ENCODE measurements at places on chromosomes 6 and 20. TPM values are rescaled to one million over a fixed set of nuclear protein-coding genes. Genes with fewer than 3 reads are reported as not detected.

CDKAL1 gene
- 23.0 TPM for total RNA-seq

BMP6 gene
- total RNA-seq: 0.45 TPM

ASIP gene
- not detected for total RNA-seq

CST1 gene
- not detected for total RNA-seq

KCNK5 gene
- 0.78 TPM for total RNA-seq

DNA sequence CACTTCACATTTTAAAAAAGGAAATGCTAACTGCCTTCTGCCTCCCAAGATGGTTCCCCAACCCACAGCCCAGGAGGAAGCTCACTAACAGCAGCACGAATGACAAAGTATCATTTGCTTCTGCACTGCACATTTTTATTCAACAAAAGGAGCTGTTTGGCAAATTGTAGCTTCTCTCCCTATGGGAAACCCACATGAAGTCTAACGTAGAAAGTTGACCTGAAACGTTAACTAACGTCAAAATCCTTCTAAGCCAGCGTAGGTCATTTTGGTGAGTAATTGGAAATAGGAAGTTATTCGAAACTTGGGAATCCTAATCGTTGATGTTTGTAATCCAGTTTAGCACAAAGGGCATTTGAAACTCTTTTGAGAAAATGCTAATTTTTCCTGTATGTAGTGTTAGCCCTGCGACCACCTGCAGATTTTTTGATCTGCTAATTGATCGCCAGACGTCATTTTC, 2.9 kb downstream of the SALL4 start:
- peaks cover 65% of the 10 kb centered on the region for H3K27me3 ChIP-seq
- peak overlapping the region; percentile 25 for H3K4me3 ChIP-seq
- H3K36me3 ChIP-seq: peaks cover 2% of the 10 kb centered on the region
- H3K27ac ChIP-seq: no peak overlapping the region

- no peak for DNase-seq
- H3K4me3 ChIP-seq: no peak overlapping the region
- H3K27me3 ChIP-seq: no peaks in the 10 kb centered on the region
- no peaks in the 10 kb centered on the region for H3K4me1 ChIP-seq
- no peak overlapping the region for H3K27ac ChIP-seq
Measured at GRCh38 chr20:55632592-55632991, 372.7 kb downstream of the CBLN4 start.

Data from T-helper 17 cell (primary cell).